ENCODE measurements at places on chromosomes 7 and 10.

DNA sequence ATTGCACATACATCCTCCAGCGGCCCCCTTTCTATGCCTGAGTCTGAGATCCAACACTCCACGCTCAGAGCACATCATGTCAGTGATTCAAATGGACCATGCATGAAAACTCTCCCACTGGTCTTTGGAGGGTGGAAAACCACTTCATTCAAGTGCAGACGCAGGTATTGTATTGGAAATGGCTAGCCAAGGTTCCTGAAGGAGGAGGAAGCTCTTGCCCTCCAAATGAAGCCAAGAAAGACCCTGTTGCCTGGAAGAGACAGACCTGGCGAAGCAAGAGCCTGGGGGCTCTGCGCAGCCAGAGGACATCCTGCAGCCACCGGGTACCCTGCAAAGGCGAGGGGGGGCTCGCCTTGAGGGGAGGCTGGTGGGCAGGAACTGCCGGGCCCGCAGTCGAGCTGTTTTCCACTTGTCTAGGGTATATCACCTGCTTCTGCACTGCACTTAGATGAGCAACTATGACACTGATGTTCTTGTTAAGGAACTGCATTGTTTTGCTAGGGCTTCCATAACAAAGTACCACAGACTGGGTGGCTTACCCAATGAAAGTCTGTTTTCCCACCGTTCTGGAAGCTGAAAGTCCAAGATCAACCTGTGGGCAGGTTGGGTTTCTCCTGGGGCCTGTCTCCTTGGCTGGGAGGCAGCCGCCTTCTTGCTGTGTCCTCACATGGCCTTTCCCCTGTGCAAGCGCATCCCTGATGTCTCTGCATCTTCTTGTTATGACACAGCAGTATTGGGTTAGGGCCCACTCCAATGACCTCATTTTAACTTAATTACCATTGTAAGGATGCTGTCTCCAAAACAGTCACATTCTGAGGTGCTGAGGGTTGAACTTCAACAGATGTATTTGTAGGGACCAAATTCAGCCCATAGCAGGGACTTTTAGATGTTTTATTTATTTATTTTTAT is 233.4 kb downstream of the ARHGAP12 start:
- no peak for DNase-seq

DNA sequence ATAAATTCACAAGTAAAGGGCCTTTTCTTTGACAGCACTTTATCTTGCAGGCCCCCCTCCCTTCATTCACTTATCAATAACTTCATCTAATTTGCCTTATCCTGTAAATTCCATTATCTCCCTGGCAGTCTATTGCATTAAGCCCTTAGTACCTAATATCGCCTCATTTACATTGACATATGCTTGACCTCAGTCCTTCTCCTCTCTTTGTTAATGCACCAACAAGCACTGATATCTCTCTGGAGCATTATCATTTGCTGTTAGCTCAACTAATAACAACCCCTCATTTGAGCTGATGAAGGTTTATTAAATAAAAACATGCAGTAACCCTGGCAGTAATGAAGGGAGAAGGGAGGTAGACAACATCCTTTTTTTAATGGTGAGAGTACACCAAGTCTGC is 46.8 kb downstream of the EXOC4 start:
- no peak for DNase-seq

GRCh38 chr10:1474376-1475097 is 262.8 kb downstream of the ADARB2 start:
- no peak for DNase-seq

DNA sequence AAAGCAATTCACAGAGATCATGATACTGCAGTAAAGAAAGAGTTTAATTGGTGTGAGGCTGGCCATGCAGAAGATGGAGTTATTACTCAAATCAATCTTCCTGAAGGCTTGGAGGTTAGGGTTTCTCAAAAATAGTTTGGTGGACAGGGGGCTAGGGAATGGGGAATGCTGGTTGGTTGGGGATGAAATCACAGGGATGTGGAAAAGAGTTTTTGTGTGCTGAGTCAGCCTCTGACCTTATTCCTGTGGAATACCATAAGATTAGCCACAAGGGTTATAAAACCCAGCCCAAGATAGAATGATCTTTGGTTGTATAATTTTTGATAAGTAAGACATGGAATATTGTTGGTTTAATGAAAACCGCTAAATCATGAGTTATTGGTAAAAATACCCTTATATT is 764.3 kb downstream of the TYW1 start:
- DNase-seq: no peak

DNA sequence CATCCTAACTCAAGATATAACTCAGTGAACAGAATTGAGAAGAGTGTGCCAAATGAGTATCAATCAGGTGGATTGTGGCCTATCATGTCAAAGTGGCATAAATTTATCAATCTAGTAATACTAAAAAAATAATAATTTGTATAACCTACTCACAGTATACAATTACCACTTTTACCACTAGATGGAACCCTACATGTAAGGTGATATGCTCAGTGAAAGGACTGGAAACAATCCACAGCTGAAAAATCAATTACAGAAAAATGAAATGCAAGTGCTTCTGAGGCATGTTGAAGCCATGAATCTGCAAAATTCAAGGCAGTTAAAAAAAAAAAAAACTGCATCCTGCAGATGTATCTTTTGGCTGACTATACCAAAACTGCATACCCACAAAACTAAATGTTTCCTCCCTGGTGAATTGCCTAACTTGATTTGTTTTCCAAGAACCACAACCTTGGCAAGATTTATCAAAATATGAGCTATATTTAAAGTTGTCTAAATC is 13.9 kb downstream of the ARHGAP19 start:
- no peak for DNase-seq

DNA sequence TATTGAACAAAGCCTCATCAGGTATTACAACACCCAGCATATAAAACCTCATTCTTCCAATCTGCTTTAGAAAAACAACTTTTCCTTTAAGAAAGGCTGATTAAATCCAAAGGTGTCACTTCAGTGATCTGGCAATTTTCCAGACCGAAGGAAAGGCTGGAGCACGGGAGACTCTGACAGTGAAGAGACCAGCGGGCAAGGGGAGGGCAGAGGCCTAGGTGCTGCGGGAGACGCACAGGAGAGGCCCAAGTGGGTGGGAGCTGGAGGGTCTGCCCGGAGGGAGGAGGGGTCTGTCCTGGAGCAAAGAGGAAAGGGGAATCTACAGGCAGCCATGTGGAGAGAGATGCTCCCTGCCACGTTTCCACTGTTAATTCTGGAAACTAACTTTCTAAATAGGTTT is 24.3 kb upstream of the PPP2R2D start:
- no peak for DNase-seq

- no peak for DNase-seq
Measured at GRCh38 chr10:63753808-63754207, 232.6 kb downstream of the REEP3 start.

- no peak for DNase-seq
Measured at GRCh38 chr10:93006435-93007039, 54.1 kb upstream of the CYP26C1 start.

Data from activated CD8-positive, alpha-beta memory T cell treated with anti-CD3 and anti-CD28 coated beads, Interleukin-2, amount 50 U/mL, for 48 hours (primary cell).